ENCODE measurements at places on chromosomes 3 and 15. TPM values are rescaled to one million over a fixed set of nuclear protein-coding genes. Genes with fewer than 3 reads are reported as not detected.

The PPP1R14D gene
- not detected for total RNA-seq

The MRPS22 gene
- 36.3 TPM for total RNA-seq

The JMJD7 gene
- total RNA-seq, result 83.7 TPM

The ACKR2 gene
- total RNA-seq, result 1.1 TPM

The DUOXA2 gene
- total RNA-seq, result not detected

The CCDC39 gene
- not detected for total RNA-seq

The PAK6 gene
- 0.58 TPM for total RNA-seq

The SHF gene
- 8.1 TPM for total RNA-seq

The EDC3 gene
- 42.5 TPM for total RNA-seq

GRCh38 chr3:42539871-42540714 lies 37.6 kb downstream of the VIPR1 start:
- no peak for DNase-seq

- DNase-seq, result no peak
Observed at GRCh38 chr3:72383883-72384282, 464.4 kb downstream of the SHQ1 start.

DNA sequence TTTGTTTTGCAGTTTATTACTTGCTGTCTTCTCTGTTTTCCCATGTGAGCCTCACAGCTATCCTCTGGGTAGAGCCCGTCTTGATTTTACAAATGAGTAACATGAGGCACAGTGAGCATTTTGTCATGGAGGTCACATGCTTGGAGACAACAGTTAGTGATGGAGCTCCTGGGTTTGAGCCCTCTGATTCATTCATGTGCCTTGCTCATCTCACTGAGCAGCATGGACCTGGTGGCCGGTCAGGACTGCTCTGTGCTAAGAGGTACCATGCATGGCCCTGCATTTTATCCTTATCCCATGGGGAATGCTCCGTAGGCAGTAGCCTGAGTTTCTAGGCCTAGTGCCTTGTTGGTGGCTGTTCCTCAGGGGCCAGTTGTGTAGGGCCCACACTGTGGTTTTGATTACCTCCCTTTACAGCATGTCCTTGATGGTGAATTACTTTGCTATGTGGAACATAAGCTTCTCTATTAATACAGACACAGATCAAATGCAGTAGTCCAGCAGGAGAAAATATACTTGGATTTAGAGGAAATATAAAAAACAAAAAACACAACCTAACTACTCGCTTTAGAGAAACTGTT lies 35.6 kb downstream of the MAP2K5 start:
- no peak for DNase-seq

DNA sequence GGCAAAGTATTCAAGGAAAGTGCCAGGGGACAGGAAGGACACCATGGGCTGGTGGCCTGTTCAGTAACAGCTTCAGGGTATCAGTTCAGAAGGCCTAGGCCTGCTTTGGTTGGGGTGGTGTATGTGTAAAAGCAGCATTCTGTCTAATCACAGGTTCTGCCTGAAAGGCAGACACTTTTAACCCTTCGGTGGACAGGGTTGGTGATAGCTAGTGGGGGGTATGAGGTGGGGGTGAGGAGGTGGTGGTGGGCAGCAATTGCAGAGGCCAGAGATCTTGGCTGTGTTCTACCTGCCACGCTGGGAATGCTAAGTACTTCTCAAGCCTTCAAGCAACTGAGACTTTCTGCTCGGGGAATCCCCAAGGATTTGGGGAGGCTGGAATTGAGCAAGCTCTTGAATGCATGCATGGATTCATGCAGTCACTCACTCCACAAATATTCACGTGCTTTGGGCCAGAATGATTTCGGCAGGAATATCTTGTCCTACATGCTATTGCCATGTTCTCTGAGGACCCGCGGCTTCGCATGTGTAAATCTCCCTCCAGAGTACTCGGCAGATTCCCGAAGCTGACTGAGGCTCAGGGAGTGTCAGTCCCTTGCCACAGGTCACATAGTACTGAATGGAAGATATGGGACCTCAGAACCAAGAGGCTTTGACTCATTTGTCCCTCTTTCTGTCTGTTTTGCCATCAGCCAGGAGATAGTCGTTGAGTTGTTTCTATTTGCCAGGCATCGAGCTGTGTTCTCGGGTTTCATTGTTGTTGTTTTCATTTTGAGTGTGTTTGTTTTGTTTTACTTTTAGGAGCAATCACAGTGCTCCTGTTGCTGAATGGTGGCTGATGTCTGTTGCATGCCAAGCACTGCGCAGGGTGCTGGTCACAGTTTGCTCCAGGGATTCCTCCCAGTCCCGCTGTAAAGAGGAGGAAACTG lies 65.5 kb downstream of the SMAD3 start:
- DNase-seq, result no peak

DNA sequence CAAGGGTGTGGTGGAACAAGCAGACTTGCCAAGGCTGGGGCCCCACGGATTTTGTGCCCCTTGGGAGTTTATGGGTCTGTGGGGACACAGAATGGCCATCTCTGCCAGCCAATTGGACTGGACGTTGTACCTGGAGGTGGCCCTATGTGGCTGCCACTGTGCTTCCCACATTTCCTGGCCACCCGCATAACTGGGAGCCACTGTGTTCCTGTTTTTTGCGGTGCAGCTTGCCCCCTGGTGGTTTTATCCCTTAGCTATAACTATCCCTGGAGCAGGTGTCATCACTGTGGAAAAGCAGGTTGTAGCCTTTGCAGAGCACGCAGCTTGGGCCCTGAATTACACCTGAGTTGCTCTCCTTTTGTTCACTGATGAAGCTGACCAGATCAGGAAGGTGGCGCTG lies 306.3 kb downstream of the ZPLD1 start:
- no peak for DNase-seq

DNA sequence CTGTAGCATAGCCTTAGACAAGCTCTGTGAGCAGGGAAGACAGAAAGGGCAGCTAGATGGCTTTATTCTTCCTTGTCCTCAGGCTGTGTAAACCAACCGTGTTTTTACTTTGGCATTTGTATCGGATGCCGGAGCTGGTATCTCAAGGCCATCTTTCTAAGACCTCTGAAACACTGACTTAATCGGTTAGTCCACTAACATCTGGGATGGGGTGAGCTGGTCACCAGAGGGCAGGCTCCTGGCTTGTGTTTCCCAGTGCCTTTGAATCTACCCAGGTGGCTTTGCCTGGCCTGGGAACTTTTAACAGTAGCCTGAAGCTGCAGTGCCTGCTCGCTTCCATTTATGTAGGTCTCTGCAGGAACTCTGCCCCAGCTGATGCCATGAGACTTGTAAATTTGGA lies 252.7 kb downstream of the NR1D2 start:
- no peak for DNase-seq

DNA sequence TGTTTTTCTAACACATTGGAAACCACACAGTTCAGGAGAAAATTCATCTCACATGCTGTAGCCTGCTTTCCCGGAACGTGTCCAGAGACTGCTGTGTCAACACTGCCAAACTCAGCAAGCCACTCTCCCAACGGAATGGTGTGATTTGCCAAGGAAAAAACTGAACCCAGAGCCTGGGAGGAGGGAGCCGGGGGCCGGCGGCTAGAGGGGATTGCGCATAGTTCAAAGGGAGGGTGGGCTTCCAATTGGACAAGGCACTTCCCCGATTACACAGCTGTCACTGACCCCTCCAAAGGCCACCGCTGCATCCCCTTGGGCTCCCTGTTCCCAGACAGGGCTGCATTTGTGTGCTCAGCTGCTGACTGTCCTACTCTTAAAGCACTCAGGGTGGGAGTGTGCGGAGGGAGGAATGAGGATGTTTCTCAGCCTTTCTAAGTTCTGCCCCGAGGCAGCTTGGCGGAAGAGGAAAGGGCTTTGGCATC lies 256.2 kb downstream of the ZNF621 start:
- no peak for DNase-seq

DNA sequence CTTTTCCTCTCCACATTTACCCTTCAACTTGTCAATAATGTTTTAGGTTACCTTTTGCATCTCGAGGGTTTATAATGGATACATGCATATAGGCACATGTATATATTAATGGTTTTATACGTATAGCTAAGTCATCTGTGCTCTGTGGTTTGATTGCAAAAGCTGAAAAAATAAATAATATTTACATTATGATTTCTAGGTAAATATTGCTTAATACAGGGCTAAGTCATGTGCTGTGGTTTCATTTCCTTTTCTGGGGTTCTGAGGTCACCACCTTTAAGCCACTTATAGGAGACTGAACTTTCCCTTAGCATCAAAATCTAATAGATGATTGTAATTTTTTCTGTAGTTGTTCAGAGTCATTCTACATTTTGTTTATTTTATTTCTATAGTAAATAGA lies 33.1 kb downstream of the LPP start:
- no peak for DNase-seq

GRCh38 chr15:63597038-63597790 lies at the start of gene FBXL22:
Gene FBXL22 (plus strand): TSS chr15:63597387. CDS start chr15:63597393, 6 bp downstream.
- no peak for DNase-seq

DNA sequence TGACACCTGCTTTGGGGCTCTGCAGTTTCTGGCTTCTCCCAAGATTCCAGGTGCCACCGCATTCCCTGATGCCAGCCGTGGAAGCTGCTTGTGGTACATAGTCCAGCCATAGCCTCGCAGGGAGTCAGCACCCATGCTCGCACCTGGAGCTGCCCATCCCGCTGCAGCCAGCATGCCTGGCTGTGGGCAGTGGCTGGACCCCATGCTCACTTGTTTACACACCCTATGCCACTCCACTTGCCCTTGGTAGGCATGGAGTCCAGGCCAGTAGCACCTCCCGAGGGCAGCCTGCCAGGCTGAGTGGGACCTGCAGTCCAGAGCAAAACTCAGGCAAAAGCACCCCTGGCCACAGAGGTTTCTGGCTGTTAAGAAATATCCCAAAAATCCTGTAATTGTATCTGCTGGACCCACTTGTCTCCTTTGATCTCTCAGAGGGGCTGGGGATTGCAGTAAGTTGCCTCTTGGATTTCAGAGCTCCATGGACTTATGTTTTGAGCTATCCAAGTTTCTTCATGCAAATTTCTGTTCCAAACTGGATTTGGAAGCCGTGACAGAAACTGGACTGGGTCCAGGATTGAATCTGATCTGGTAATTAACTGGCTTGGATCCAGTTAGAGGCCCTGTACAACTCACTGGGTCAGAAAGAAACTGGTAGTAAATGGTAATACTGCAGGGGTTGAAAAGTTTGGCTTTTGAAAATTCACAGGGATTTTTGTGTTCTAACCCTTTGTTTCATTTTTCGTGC lies 149.3 kb downstream of the FMN1 start:
- no peak for DNase-seq

- DNase-seq, result peak; percentile 42
Observed at GRCh38 chr15:98599909-98600691, 48.2 kb upstream of the IGF1R start.

DNA sequence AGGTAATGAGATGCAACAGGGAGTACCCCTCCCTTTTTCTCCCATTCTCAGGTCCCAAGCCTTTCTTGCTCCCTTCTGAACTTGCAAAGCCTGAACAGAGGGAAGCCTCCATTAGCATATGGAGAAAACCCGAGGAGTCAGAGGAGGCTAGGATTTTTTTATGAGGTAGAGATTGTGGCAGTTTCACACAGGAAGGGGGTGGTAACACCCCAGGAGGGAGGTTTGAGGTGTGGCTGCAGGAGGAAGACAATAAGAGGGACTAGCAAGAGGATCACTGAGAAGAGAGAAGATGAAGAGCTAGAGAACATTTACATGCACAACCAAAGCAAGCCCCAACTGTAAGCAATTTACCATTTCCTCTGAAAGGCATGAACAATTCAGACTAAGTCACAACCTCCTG lies 322.7 kb downstream of the SV2B start:
- DNase-seq, result peak; percentile 18

- DNase-seq, result no peak
Observed at GRCh38 chr3:122714273-122714672, 33.6 kb downstream of the PARP14 start.

GRCh38 chr3:169929830-169930519 lies 18.6 kb downstream of the SAMD7 start:
- no peak for DNase-seq

DNA sequence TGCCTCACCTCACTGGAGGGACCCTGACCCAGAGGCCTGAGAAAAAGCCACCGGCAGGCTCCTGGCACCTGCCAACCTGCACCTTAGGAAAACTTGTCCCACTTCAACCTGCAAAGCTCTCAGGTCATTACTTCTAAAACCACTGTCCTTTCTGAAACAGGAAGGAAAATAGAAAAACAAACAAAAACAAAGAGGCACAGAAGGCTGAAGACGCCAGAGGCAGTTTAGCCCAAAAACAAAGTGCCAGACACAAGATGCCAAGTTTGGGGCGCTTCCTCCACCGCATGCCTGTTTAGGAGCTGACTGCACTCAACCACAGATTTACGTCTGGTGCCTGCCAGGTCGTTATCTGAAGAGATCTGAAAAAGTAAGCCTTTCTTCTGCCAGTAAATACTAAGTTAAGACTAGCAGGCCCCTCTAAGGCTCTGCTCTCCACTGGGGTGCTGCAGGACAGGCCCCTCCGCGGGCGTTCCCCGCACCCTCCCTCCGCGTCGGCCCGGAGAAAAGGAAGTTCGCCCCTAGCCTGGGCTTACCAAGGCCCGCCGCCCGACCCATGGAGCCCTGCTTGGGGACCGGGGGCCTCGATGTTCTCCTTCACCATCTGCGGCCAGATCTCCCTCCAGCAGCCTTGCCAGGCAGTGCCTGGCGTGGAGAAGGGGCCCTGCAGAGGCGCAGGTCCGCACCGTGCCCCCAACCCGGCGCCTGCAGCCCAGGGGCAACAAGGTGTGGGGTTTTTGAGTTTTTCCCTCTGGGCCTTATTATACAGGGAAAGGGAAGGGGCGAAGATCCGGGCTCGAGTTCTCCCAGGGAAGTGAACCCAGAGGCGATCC lies 1.3 kb downstream of the GOLGA8A start:
- DNase-seq, result peak; percentile 31

- DNase-seq, result no peak
Observed at GRCh38 chr15:88764448-88764847, 38.8 kb upstream of the ACAN start.

GRCh38 chr3:71438071-71438685 lies 145.3 kb downstream of the FOXP1 start:
- no peak for DNase-seq

GRCh38 chr3:60955034-60955433 lies 296.2 kb downstream of the FHIT start:
- no peak for DNase-seq

GRCh38 chr3:9229325-9229724 lies 20.1 kb downstream of the SRGAP3 start:
- no peak for DNase-seq

- DNase-seq, result no peak
Observed at GRCh38 chr3:170421111-170421641, 2.5 kb downstream of the CLDN11 start.
